Amniotic epithelial cell (primary cell): ENCODE measurements at places on chromosomes 5 and 9.
A peak's percentile ranks its signal among the peaks of the same experiment; 100 is the strongest.

DNA sequence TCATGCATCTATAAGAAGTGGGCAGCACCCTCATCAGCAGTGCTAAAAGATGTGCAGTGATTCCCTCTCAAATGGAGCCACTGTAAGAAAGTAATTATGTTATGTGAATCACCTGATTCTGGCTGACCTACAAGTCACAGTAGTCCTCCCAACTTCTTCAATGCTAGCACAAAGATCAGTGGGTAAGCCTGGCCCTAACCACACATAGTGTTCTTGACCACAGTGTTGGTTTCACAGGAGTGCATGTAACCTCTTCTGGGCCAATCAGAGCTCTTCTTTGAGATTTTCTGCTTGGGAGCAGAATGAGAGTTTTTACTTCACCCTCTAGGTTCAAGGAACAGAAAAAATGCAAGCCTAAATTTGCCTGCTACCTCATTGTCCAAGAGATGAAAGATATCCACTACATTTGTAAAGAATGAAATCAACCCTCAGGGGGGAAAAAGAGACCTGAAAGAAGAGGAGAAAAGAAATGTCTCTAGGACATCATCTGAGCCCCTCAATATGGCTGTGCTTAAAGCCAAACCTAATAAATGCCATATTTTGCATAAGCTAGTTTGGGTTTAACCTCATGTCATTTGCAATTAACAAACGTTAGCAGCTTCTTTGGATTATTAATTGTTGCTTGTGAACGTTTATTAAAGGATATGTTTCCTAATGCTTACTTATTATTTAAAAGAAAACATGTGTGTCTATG, 65.3 kb upstream of the ADRB2 start:
- DNase-seq: peak; percentile 34

DNA sequence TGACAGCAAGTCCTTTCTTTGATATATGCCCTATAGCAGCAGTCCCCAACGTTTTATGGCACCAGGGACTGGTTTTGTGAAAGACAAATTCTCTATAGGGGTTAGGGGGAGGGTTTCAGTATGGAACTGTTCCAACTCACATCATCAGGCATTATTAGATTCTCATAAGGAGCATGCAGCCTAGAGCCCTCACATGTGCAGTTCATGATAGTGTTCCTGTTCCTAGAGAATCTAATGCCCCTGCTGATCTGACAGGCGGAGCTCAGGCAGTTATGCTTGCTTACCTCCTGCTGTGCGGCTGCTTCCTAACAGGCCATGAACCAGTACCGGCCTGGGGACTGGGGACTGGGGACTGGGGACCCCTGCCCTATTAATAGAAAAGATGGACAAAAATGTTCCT, 2.7 kb upstream of the RAPGEF6 start:
- DNase-seq: no peak

GRCh38 chr9:73143711-73144328, 7.8 kb upstream of the ANXA1 start:
- peak; percentile 94 for DNase-seq

- DNase-seq: no peak
Measured at GRCh38 chr5:23042226-23042625, 189.1 kb upstream of the CDH12 start.

- no peak for DNase-seq
Measured at GRCh38 chr5:113244966-113245365, 189.8 kb downstream of the TSSK1B start.

DNA sequence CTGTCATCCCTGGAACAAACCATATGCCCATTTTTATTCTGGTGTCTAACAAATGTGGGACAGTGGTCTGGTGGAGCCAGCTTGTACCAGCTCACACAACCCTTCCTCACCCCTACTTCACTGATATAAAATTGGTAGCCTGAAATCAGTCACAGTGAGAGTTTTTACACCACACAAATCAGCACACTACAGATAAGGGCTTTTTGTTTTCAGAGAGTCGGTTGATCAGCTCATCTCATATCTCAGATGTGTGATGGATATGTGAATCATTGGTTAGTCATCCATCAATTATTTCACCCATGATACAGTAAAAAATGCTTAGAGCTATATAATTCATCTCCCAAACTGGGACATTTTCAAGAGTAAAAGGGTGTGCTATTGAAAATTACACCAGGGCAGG, 529.2 kb downstream of the EBF1 start:
- no peak for DNase-seq
